Amygdala (tissue), 56 donors: ENCODE measurements at places on chromosomes 2 and 18.

DNA sequence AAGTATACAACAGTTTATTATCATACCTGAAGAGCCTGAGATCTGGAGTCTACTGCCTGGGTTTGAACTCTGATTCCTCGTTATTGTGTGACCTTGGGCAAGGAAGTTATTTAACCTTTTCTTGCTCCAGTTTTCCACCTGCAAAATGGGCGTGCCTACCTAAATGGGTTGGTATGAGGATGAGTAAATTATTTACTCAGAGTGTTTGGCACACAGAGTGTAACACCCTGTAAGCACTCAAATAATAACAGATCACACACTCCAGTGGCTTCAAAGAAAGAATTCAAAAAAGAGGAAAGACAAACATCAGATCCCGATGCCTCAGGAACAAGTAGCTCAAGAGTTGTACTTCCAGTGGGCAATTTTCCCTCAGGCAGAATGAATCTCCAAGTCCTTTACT is 2.4 kb downstream of the SRD5A2 start:
- DNase-seq, result no peak

GRCh38 chr2:5563411-5563810 is 128.8 kb upstream of the SOX11 start:
- DNase-seq, result no peak

DNA sequence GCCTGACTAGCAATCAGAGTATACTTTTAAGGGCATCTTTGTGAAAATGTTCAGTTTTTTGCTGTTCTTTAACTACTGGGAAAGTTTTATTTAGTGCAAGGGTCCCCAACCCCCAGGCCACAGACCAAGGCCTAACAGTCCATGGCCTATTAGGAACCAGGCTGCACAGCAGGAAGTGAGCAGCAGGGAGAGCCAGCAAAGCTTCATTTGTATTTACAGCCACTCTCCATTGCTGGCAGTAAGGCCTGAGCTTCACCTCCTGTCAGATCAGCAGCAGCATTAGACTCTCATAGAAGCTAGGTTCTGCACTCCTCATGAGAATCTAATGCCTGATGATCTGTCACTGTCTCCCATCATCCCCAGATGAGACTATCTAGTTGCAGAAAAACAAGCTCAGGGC is 17.1 kb upstream of the NR4A2 start:
- no peak for DNase-seq

- DNase-seq, result no peak
Observed at GRCh38 chr18:22378672-22379282, 38.9 kb downstream of the CTAGE1 start.

GRCh38 chr2:198042189-198042588 is 237.8 kb downstream of the PLCL1 start:
- no peak for DNase-seq

- no peak for DNase-seq
Observed at GRCh38 chr2:223727562-223727961, 109.8 kb downstream of the AP1S3 start.

GRCh38 chr2:236055471-236055870 is 112.7 kb downstream of the GBX2 start:
- DNase-seq, result no peak

GRCh38 chr2:234863043-234863934 is 88.5 kb upstream of the SH3BP4 start:
- peak; percentile 10 for DNase-seq

GRCh38 chr2:158732573-158733429 is 62.3 kb upstream of the DAPL1 start:
- no peak for DNase-seq

DNA sequence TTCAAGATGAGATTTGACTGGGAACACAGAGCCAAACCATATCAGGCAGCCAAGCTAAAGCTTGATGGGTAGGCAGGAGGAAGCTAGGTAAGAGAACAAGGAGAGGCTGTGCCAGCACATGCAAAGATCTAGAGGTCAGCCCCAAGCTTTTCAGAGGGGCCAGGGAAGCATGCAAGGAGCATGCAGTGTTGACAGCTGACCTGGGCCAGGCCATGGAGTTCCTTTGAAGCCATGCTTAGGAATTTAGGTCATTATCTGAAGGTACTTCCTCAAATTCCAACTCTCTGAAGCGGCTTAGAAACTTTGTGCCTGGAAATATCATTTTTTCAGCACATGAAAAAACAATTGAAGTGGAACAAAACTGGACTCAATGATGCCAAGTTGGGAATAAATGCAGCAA is 130.8 kb downstream of the SPAG16 start:
- DNase-seq, result no peak

GRCh38 chr2:188601927-188602326 is 310.3 kb downstream of the GULP1 start:
- DNase-seq, result no peak

GRCh38 chr2:178482437-178482836 is 2.2 kb downstream of the PLEKHA3 start:
- DNase-seq, result no peak

GRCh38 chr2:168802859-168803725 is 655 bp downstream of the NOSTRIN start:
- no peak for DNase-seq

DNA sequence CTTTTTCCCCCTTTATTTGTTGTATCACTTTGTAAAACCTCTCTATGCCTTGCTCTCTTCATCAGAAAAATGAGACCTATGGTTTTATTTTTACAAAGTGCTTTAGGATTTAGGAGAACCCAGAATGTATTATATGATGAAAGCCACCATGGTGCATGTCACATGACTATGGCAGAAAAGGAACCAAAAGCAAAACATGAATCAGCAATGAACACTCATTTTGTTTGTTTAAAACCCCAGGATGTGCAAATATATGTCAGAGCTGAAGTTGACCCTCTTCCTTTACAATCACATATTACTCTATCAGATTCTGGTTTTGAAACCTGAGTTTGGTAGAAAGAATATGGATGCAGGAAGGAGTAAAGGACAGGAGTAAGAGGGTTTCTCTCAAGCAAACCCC is 70.0 kb downstream of the FIGN start:
- no peak for DNase-seq

DNA sequence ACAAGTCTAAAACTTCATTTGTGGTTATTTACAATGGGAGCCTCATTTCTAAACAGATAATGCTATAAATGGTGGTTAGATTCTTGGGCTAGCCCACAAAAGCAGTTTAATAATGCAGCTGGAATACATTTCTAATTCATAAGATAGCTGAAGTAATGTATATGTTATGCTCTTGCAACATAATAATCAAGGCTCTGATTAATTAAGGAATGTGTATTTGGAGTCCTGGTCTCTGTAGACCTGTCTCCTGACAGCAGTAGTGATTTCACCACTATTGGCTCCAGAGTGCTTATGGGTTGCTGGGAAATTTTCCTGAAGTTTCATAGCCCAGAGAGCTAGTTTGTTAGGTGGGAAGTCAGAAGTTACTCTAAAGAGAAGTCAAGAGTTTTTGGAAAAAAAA is 21.3 kb upstream of the CDC42EP3 start:
- DNase-seq, result no peak

DNA sequence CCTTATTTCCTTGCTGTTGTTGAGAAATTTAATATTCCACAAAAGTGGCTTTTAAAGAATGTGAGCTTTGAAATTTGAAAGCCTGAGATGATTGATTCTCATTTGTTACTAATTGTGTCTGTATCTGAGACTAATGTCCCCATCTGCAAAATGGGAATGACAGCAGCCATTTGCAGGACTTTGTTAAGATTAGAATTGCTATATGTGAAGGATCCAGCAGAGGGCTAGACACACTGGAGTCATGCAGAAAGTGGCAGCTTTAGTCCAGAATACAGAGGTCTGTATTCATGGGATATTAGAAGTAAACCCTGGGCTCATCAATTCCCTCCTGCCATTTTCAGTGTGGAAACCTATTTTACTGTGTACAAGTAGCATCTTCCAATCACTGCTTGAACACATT is 296.5 kb upstream of the GYPC start:
- DNase-seq, result no peak
